A549 treated with AZD2906 at 1 μM for 4 hours (cell line): ENCODE measurements at places on chromosomes 2 and 18. TPM values are rescaled to one million over a fixed set of nuclear protein-coding genes. Genes with fewer than 3 reads are reported as not detected.

The MBOAT2 gene
- total RNA-seq = 66.0 to 81.0 TPM (median 75.3 TPM) in 5 replicates

The ASB18 gene
- not detected in 5 replicates for total RNA-seq

The MRO gene
- 0.08 to 0.36 TPM (median 0.26 TPM) in 5 replicates for total RNA-seq

The LIMS3 gene
- not detected in 5 replicates for total RNA-seq

The C2orf72 gene
- total RNA-seq = 4.9 to 7.5 TPM (median 6.9 TPM) in 5 replicates

The TOGARAM2 gene
- 0.05 to 0.52 TPM (median 0.20 TPM) in 5 replicates for total RNA-seq

The IFIH1 gene
- total RNA-seq = 0.71 to 1.1 TPM (median 0.94 TPM) in 5 replicates

The RGPD3 gene
- total RNA-seq = 0.07 to 0.18 TPM (median 0.16 TPM) in 5 replicates

The SERPINB13 gene
- not detected in 5 replicates for total RNA-seq
